CD8-positive, alpha-beta T cell (primary cell): ENCODE measurements at places on chromosomes 6 and 20. TPM values are rescaled to one million over a fixed set of nuclear protein-coding genes. Genes with fewer than 3 reads are reported as not detected.

The ABRACL gene
- total RNA-seq, result 30.5 TPM

The ULBP2 gene
- total RNA-seq, result 7.2 TPM

The TFEB gene
- total RNA-seq, result 12.7 TPM

The ESF1 gene
- 7.9 TPM for total RNA-seq

The OVOL2 gene
- total RNA-seq, result not detected

DNA sequence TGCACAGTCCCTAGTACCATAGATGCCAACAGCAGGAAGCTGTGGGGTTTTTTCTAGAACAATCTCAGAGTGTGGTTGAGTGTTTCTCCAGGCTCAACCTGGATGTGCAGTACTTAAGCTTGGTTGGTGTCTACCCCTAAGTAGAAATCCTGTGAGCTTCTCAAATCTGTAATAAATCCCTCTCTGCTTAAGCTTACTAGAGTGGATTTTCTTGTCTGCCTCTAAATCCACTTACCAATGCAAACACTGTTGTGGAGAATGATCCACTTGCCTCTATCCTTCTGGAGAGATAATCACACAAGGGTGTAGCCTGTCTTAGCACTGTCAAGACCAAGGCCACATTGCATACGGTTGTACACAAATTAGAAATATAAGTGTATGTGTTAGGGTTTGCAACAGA, 43.3 kb upstream of the CLIC5 start:
- DNase-seq, result no peak

DNA sequence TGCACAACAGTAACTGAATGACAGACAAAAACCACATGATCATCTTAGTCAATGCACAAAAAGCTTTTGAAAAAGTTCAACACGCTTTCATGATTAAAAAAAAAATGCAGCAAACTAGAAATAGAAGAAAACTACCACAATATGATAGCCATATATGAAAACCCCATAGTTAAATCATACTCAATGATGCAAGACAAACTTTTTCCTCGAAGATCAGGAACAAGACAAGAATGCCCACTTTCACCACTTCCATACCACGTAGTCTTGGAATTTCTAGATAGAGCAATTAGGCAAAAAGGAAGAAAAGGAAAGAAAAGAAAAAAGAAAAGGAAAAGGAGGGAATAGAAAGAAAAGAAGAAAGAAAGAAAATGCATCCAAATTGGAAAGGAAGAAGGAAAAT, 44.6 kb upstream of the SLC23A2 start:
- no peak for DNase-seq

DNA sequence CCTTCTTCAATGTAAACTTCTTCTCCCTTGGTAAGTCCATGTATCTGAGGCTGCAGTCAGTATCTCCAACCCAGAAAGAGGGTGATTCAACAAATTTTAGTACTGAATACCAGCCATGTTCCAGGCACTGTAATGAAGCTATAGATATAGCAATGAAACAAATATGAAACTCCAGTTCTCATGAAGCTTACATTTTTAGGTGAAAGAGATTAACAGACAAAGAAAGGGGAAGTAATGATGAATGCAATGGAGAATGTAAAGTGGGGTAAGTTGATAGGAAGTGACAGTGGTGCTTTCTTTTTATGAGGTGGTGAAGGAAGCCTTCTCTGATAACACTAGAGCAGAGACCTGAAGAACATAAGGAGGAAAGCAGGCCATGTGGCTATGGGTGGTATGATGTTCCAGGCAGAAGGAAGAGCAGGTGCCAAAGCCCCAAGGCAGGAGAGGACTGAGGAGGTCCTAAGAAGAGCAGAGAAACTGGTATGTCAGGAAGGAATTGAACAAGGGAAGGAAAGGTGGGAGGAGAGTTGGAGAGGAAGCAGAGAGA, 143.6 kb downstream of the TFAP2B start:
- DNase-seq, result no peak

DNA sequence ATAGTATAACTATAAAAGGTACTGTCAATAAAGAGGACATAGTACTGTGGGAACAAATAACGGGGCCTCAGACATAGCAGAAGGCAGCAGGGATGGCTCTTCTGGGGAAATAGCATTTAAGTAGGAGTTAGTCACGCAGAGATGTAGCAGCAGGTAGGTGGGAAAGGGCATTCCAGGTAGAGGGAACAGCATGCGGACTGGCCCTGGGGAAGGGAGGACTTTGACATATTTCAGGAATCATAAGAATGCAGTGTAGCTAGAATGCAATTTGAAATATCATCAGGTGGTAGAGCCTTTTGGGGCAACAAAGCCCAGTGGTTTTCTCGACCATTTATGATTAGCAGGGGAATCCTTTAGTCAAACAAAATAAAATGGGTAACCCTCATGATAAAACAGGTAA, 191.1 kb downstream of the SLC24A3 start:
- no peak for DNase-seq

DNA sequence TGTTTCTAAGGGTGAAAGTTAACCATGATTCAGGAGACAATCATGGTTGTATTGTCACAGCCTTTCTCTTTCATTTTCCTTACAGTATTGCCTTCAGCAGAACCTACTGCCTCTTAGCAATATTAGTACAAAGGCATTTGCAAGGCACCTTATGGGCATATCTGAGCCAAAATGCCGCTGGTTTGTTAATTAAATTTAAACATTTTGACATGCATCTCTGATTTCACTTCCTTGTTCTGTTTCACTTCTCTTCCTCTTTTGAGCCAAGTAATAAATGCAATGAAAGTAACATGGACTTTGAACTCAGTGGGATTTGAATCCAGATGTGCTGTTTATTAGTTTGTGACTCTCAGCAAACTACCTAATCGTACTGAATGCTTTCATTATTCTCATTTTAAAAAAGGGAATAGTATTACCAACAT, 467.4 kb upstream of the CITED2 start:
- DNase-seq, result no peak

DNA sequence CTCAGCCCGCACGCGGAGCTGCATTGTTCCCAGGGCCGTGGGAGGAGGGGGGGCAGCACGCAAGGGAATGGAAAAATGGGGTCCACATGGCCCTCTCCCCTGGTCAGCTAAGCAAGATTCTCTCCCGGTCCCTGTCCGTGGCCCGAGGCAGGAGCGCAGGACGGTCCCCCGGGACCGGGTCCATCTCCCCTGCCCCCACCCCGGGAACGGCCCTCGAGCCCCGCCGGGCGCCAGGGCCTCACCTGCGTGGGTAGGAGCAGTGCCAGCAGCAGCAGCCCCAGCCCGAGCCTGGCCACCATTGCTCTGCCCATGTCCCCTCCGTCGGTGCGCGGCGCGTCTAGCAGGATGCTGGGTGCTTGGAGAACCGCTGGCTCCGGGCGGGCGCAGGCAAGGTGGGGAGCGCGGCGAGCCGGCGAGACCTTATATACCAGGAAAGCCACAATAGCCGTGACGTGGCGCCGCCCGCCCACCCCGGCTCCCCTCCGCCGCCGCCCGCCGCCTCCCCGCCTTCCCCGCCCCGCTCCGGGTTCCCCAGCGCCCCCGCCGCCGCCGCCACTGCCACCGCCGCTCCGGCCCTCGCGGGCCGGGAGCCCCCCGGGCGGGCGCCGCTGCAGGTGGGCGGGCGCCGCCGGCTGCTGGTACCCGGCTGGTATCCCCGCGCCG, at the start of gene CD24:
Gene CD24, minus strand, starts transcription at position 394 of the 663 bp plus-strand sequence. Its CDS starts 83 bp downstream, at position 311.
- DNase-seq, result no peak

DNA sequence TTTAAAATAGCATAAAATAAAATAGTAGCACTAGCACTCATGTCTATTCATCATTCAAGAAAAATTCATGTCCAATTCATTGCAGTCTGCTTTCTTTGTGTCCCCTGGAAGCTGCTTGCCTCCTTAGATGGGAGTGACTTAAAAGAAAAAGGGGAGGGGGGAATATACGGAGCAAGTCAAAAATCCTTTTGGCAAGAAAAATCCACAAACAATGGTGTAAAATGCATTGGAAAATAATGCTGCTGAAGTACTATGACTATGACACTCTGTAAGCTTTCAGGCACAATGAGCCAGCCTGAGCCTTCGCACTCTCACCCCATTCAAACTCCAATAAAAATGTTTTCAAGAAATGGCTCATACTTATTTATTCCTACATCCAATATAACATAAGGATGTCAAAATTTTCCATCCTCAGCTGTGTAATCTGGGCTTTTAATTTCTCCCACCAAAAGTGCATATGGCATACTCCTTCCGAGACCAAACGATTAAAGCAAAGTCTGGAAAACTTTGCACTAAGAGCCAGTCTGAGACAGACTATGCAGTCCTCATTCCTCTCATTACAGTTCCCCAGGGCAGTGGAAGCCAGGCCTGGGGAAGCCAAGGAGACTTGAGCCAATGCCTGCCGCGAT, 790 bp downstream of the NEDD9 start:
- no peak for DNase-seq

GRCh38 chr20:6099819-6100218, 23.0 kb downstream of the FERMT1 start:
- DNase-seq, result no peak

DNA sequence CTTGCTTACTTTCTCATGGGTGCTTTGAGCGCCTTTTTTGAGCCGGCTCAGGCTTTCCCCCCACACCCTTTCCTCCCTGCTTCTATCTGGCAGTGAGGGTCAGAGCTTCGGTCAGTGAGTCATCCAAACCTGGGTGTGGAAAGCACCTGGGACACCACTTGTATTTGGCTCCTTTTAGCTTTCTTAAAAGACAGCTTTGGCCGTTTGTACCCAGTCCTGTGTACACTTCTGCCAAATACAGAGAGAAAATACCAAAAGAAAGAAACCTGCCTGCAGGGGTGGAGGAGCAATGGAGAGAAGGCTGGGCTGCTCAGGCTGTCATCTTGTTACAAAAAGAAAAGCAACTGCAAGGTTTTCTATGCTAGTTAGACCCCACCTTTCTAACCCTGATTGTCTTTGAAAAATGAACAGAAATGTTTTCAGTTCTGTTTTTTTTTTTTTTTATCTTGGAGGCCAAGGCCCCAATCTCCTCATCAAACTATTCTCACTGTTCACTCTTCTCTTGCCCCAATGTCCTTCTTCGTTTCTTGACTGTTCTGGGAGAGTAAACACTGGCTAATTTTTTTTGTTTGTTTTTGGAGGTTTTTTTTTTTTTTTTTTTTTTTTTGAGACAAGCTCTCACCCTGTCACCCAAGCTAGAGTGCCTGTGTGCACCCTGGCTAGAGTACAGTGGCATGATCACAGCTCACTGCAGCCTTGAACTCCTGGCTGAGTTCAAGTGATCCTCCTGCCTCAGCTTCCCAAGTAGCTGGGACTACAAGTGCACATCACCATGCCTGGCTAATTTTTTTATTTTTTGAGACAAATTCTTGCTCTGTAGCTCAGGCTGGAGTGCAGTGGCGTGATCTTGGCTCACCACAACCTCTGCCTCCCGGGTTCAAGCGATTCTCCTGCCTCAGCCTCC, 76.4 kb downstream of the SSR1 start:
- DNase-seq, result no peak

GRCh38 chr6:39804466-39805065, 12.4 kb downstream of the DAAM2 start:
- DNase-seq, result no peak

GRCh38 chr6:6256886-6257285, 63.6 kb downstream of the F13A1 start:
- DNase-seq, result no peak

DNA sequence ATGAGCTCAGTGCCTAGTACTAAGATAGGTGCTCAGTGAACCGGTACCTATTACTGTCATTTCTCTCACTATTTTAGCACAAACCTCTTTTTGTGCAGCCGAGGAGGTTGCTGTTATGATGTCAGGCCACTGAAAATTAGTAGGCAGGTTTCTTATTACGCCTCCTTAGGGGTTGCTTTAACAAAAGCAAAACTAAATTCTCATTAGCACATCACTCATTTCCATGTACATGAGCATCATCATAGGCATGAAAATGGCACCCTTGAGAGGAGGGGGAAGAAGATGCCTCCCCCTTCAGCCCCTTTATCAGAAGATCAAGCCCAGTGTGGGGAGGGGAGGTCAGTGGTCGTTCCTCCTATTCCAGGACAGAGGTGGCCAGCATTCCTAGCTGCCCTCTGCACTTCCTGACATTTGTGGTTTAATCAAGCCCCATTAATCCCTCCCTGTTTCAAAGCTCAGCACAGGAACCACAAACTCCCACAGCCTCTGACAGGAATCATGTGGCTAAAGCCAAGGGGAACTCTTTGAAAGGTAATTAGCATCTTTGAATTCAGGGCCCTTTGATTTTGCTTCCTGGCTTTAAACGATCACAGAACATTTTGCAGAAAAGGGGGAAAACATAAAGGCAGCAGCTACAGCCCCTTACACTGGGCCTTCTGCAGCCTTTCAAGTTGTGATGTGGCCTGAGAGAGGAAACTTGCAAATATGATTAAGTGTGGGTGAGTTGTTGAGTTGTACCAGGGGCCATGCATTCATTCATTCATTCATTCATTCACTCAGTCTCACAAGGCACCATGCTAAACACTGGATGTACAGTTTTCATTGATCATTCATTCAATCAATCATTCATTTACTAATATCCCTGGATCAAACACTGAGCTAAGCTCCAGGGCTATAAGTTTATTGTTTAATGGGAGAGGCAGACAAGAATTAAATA, 31.9 kb upstream of the PSMF1 start:
- no peak for DNase-seq

DNA sequence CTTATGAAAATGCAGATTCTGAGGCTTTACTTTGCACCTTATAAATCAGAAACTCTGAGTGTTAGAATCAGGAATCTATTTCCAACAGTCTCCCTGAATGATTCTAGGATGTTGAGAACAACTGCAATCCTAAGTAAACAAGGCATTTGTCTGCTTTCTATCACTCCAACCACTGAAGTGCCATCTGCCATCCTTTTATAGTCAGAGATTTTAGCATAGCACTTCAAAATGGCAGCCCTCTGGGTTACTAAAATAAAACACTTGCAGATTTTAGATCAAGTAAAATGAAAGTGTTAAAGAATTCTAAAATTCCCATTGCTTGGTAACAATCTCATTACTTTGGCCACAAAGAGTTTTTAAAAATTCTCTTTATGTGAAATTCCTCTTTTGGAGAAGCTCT, 258.9 kb downstream of the CD109 start:
- no peak for DNase-seq

- DNase-seq, result no peak
Measured at GRCh38 chr6:118546880-118547218, 1.2 kb upstream of the PLN start.

GRCh38 chr6:2197177-2197671, 48.2 kb downstream of the GMDS start:
- no peak for DNase-seq

GRCh38 chr6:66896415-66896814, 1189.4 kb upstream of the EYS start:
- no peak for DNase-seq

DNA sequence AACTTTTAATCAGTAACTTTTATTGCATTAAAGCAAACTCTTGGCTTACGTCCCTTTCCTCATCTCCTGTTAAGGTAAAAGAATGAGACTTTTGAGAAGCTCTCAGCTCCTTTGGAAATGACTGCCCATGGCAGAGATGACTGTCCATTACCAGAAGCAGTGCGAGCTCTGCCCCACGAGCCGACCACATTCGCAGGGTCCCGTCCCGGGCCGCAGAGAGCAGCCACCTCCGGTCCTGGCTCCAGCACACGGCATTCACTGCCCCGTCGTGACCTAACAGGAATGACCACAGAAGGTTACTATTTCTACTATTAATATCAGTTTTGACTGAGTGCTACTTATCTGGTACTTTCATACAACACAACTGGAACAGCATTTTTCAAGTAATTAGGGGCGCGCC, 63.4 kb downstream of the WDR27 start:
- DNase-seq, result no peak

- no peak for DNase-seq
Measured at GRCh38 chr6:148457137-148457842, 114.7 kb downstream of the SASH1 start.

GRCh38 chr20:37822141-37822601, 80.8 kb upstream of the VSTM2L start:
- DNase-seq, result no peak
